ENCODE measurements at places on chromosomes 4 and X.
A peak's percentile ranks its signal among the peaks of the same experiment; 100 is the strongest.

DNA sequence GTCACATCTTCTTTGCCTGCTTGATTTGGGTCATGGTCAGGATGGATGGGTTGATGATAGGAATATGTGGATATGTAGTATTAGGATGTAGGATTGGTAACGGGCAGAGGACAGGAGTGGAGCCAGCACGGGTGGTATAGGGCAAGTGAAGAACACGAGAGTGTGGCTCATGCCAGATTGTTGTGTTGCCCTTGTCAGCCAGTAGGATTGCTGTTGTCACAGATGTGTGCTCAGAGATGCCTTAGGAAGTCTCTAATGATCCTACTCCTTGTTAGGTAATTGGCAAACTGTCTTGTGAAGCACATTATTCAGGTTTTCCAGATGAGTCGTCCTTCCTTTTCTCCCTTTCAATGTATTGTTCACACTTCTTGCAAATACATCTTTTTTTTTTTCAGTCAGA, 5.5 kb downstream of the ATP10D start:
- DNase-seq: no peak

- no peak for DNase-seq
These were observed 8.8 kb upstream of the RTL8A start for GRCh38 chrX:135060697-135061096.

- DNase-seq: peak; percentile 81
These were observed 4.1 kb upstream of the CPLX1 start for GRCh38 chr4:829761-830600.

- no peak for DNase-seq
These were observed 767 bp downstream of the PAQR3 start for GRCh38 chr4:78938474-78938867.

DNA sequence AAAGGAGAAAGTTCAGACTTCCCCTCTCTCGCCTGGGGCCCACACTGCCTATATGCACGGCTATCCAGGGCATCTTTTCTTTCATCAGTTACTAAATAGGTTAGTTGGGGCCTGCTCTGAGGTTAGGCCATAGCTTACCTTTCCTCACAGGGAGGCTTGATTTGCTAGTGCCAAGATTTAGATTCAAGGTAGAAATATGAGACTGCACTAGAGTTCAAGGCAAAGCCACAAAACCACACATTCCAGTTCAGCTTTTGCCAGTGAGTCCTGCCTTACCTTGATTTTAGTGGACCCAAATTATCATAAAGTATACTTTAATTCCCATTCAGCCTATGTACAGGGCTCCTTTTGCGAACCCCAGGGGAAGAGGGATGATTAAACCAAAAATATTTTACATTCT, 762.8 kb downstream of the PDHA2 start:
- DNase-seq: no peak

GRCh38 chrX:31298916-31299315, 227.1 kb upstream of the FTHL17 start:
- no peak for DNase-seq

- DNase-seq: no peak
These were observed 73.5 kb downstream of the GPAT3 start for GRCh38 chr4:83609365-83609764.

GRCh38 chr4:107153956-107154355, 117.8 kb upstream of the DKK2 start:
- DNase-seq: no peak

GRCh38 chr4:77196866-77197265, 39.9 kb downstream of the CCNG2 start:
- DNase-seq: no peak

DNA sequence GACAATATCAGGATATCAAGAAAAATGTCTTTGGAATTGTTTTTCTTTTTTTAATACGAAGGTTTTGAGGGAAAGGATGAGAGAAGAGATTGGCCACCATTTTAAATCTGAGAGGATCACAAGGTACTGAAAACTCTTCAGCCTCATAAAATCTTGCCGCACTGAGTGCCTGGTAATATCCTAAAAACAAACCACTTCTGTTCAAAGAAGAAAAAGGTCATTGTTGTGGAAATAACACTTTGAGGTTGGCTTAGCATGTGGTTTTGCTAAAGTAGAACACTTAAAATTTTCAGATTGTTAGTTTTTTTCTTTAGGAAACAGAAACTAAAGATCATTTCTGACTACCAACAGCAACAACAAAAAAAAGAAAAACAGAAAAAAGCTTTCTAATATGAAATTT, 1.0 kb upstream of the CLDN22 start:
- DNase-seq: no peak

GRCh38 chr4:145709843-145710242, 29.9 kb downstream of the C4orf51 start:
- DNase-seq: no peak

- no peak for DNase-seq
These were observed 2.9 kb upstream of the CFP start for GRCh38 chrX:47632666-47633065.

All from osteocyte (in vitro differentiated cells).